ENCODE measurements at places on chromosomes 11 and 22.

- DNase-seq = peak; percentile 19
Measured at GRCh38 chr22:44449061-44449682, 48.9 kb downstream of the RTL6 start.

- no peak for DNase-seq
Measured at GRCh38 chr22:39953101-39953500, 7.1 kb upstream of the TMA7B start.

GRCh38 chr11:111699579-111700156 is 66.5 kb downstream of the PPP2R1B start:
- no peak for DNase-seq

DNA sequence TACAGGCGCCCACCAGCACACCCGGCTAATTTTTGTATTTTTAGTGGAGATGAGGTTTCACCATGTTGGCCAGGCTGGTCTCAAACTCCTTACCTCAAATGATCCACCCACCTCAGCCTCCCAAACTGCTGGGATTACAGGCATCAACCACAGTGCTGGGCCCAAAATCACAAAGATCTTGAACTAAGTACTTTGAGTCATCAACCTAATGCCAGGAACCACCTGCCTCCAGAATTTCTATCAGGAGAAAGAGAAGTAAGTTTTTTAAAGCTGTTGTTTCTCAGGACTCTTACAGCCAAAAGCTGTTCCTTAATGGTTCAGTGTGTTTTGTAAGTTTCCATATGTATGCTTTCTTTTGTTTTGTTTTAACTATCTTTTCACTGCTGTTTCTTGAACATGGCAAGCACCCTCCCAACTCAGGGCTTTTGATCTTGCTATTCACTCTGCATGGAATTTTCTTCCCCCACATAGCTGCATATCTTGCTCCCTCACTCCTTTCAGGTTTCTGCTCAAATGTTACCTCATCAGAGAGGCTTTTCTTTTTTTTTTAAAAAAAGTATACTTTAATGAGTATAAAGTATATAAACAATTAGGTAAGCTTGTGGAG is 6.0 kb upstream of the PAK1 start:
- no peak for DNase-seq

Measured in RWPE1 (cell line).